Stimulated activated CD4-positive, alpha-beta T cell treated with anti-CD3 and anti-CD28 coated beads, Interleukin-1b, Interleukin-23, amount 100 ng/mL, for 1 hour (primary cell): ENCODE measurements at places on chromosomes 7 and 10.

DNA sequence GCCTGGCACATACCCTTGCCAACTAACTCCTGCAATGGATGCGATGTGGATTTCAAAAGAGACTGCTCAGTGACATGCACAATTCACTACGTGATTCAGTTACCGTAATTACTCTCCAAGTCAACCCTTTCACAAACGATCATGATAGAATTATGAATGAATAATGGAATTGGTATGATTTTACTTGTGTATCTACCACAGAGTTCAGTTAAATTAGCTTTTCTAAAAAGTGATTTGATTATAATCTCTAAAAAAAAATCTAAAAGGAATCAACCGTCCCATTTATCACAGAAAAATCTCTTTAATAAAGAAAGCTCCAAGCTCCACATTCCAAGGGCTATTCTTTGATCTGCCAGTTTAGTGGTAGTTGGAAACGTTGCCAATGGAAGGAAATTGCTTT, 30.4 kb upstream of the RSU1 start:
- DNase-seq = no peak

GRCh38 chr7:70171369-70171920, 573.2 kb downstream of the AUTS2 start:
- no peak for DNase-seq

DNA sequence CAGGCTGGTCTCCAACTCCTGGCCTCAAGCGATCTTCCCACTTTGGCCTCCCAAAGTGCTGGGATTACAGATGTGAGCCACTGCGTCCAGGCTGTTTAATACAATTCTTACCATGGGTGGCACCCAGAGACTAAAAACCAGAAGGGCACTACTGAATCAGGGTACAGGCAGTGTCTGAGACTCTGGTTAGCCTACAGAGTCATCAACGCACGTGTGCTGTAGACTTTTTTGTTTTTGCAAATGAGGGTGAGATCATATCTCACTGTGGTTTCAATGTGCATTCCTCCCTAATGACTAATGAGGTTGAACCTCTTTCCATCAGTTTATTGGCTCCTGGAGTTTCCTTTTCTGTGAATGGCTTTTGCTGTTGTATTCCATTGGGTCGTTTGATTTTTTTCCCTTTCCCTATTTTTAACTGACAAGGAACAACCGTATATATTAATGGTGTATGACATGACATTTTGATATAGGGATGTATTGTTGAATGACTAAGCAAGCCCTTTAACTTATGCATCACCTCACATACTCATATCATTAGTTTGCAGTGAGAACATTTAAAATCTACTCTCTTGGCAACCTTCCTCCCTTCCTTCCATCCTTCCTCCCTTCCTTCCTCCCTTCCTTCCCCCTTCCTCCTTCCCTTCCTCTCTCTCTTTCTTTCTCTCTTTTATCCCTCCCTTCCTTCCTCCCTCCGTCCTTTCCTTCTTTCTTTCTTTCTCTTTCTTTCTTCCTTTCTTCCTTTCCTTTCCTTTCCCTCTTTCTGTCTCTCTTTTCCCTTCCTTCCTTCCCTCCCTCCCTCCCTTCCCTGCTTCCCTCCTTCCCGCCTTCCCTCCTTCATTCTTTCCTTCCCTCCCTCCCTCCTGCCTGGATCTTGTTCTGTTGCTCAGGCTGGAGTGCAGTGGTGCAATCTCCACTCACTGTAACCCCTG, 9.3 kb upstream of the TMEM270 start:
- DNase-seq = no peak

DNA sequence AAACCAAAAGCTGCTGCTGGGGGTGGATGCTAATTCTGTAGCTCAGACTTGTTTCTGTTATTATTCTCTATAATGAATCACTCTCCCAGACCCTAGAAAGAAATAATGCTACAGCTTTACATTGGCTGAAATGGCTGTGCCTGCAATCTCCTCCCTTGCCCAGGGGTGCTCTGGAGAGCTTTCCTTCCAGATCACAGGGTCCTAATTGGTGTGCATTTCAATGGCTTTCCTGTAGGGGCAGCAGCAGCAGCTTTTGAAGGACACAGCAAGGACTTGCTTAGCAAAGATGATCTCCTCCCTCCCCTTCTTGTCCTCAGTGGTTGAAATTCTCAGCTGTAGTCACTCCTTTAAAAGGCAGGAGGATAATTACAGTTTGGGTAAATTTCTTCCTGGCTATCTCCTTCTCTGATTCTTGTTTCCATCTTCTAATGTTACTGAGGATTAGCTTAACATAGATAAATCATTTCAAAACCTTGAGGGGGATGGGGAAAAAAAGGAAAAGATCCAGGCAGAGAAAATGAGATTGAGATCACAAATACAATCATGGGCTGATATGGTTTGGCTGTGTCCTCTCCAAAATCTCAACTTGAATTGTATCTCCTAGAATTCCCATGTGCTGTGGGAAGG, 120.2 kb upstream of the CTTNBP2 start:
- no peak for DNase-seq

GRCh38 chr7:30927559-30927958, 15.9 kb downstream of the AQP1 start:
- DNase-seq = no peak

DNA sequence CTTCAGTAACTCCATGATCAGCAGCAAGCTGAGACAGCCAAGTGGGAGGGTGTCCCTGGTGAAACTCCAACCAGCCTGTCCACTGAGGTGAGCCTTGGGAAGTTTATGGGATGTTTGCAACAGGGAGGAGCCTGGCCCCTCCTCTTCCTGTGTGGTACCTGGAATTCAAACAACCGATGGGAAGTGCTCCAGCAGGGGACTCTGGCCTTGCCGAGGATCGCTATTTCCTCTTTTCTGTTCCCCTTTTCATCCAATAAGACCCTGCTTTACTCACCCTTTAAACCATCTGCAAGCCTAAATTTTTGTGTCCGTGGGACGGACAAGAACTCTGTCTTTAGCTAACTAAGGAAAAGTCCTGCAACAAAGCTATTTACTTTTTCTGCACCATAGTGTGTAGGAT, 491.1 kb upstream of the ZMIZ1 start:
- no peak for DNase-seq

DNA sequence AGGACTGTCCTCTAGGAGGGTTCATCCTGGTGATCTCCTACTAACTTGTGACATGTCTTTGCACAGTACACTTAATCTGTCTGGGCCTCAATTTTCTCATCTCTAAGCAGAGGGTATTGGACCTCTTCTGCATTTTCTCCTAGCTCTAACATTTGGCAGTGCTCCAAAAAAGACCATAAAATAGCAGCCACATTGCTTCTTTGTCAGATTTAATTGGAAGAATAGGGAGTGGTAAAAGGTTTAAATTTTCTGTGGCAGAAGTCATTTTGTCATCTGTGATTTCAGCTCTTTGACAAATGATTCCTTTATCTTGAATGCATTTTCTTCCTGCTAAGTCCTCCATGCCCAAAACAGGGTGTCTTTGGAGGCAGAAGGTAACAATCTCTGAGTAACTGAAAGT, 289.9 kb upstream of the LRGUK start:
- no peak for DNase-seq

DNA sequence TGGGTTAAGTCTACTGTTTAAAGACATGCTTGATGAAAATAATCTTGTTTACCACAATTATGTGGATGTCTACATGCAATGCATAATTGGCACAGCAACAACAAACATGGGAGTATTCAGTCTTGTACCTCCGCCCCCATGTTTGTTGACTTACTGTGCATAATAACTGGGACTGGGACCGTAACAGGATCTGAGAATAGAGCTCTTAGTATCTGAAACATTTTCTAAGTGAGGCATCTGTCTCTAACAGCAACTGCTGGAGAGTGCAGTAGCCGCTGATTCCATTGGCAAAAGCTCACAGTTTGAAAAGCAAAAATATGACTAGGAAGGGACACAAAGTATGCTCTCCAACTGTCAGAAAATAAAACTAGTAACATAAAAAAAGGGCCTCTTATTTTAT, 61.6 kb downstream of the ENO4 start:
- DNase-seq = no peak

DNA sequence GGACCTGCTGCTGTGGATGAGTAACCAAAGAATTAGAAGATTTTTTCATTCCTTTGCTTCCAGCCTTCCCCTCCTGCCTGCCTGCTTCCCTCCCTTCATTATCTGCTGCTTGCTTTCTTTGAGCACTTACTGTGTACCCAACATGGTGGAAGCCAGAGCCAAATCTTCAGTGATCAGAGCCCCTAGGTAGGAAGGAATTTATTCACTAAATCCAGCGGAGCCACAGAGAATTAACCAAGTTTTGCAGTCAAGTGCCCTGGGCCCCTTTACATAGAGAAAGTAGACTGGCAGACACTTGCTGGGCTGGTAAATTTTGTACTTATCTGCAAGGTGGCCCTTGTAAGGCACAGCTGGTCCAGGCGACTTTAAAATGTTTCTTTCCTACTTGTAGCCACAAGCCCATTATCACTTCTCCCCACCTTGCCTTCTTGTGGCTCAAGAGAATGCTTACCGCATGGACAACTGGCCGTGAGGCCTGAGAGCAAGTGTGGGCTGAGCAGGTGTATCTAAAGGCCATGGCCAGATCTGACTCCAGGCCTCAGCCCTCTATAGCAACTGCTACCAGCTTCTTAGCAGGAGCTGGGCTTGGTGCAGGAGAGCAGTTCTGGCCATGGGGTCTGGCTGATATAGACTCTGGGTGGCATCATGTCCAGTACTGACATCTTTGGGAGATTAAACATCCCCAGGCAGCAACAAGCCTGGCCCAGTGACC, 11.1 kb downstream of the UNC5B start:
- DNase-seq = no peak

DNA sequence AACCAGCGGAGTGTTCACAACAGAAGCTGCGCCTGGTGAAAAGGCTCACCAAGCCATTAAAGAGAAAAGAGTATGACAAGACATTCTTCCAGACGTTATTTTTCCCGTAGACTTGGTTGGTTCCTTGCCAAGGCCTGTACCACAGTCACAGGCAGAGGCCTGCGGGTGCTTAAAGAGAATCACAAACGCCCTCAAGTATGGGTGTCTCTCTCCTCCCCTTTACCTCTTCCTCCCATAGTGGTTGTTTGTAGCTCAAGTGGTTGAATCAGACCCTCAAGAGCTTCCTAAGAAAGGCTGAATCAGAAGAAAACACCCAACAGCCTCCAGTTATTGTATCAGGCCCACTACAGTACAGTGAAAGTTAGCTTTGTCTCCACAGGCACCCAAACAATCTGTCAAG, 169.0 kb downstream of the CREB5 start:
- DNase-seq = no peak

GRCh38 chr7:80858141-80858903, 60.5 kb downstream of the SEMA3C start:
- DNase-seq = no peak

DNA sequence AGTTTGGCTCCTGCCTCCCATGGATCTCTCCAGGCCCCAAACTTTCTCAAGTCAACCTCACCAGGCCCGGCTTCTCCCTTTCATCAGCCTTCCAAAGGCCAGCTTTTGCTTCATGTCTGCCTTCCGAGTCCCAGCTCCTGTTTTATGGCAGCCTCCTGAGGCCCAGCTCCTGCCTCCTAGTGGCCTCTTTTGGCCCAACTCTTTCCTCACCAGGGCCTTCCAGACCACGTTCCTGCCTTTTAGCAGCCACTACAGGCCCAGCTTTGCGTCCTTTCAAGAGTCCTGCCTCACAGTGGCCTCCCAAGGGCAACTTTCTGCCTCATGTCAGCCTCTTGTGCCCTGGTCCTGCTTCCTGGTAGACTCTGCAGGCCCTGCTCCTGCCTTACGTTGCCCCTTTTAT, 15.3 kb upstream of the TMEM248 start:
- DNase-seq = no peak

GRCh38 chr7:830069-830468, 2.2 kb upstream of the SUN1 start:
- DNase-seq = no peak

- DNase-seq = no peak
Observed at GRCh38 chr10:104201636-104202035, 30.5 kb downstream of the CFAP43 start.

DNA sequence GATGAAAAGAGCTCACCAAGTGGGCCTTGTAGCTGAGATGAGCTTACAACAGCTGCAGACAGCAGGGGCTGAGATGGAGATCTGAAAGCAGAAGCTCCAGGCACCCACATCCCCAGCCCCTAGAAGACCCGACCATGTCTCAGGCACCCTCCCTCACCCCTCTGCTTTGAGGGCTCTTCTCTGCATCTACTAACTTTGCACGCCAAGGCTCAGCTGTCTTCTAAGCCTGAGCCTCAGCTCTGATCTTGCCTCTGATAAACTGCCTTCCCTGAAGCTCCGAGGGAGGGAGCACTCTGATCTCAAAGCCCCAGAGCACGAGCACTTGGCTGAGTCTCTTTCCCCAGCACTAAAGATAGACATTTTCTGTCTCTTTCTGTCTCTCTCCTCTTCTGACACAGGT, 42.0 kb downstream of the ANXA8 start:
- DNase-seq = no peak

- no peak for DNase-seq
Observed at GRCh38 chr10:80441831-80442230, 12.3 kb upstream of the TSPAN14 start.

- no peak for DNase-seq
Observed at GRCh38 chr7:116832692-116833091, 29.7 kb upstream of the CAPZA2 start.

DNA sequence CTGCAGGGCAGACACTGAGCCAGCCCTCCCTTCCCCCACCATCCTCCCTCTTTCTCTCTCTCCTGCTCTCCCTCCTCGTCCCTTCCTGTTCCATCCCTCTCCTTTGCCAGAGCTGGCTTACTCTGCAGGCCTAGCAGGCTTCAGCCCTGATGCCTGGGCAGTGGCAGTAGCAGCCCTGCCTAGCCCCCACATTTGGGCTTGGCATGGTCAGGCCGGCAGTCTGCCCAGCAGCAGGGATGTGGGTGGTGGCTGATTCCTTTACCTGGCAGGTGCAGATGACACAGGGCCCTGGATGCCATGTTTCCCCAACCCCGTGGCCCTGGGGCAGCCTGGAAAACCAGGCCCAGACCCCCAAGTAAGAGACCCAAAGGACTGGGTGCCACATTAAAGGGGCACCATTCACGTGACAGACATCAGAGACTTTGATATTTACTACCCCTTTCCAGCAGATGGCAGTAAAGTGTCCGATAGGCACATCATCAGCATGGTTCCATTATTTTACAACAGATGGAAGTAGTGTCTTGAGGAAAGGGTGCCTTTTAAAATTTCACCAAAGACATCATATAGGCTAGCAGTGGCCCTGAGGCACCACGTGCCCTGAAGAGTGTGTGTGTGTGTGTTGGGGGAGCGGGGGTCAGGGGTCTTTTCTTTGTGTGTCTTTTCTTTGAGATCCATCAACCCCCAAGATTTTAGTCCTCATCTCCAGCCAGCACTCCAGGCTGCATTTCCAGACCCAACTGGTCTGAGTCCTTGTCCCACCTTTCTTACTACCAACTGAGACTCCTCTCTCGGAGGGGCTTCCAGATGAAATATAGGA, 5.9 kb downstream of the KCP start:
- DNase-seq = no peak

GRCh38 chr10:16944402-16944801, 127.2 kb upstream of the RSU1 start:
- DNase-seq = no peak
